SK-N-DZ (cell line): ENCODE measurements at places on chromosomes 4 and X.

GRCh38 chrX:7261672-7262332 lies 113.8 kb upstream of the PUDP start:
- DNase-seq: no peak

DNA sequence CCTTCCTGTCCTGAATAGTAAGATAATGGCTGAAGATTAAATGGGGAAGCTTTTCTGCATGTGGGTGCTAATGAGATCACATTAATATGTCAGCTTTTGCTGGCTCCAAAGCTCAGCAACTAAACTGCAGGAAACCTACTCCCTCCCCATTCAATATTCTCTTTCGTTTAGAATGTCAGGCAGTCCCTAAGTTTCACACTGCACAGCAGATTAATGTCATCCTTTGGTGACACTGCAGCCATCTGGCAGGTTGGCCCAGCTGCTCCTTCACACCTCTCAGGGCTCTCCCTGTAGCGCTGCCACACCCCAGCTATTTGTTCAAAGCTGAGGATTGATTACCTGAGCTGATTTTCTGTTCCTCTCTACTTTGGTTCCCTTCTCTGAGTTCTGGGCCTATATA lies 110.5 kb downstream of the KDR start:
- no peak for DNase-seq

DNA sequence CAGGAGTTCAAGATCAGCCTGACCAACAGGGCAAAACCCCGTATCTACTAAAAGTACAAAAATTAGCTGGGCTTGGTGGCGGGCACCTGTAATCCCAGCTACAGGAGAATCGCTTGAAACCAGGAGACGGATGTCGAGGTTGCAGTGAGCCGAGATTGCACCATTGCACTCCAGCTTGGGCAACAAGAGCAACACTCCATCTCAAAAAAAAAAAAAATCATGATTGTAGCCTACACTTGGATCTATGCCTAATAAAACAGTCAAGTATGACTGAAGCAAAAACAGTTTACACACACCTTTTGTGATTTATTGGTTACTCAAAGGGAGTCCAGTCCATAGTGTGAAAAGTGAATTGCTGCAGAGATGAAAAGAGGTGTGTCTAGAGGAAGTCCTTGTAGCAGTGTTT lies 34.7 kb upstream of the TASL start:
- DNase-seq: no peak

DNA sequence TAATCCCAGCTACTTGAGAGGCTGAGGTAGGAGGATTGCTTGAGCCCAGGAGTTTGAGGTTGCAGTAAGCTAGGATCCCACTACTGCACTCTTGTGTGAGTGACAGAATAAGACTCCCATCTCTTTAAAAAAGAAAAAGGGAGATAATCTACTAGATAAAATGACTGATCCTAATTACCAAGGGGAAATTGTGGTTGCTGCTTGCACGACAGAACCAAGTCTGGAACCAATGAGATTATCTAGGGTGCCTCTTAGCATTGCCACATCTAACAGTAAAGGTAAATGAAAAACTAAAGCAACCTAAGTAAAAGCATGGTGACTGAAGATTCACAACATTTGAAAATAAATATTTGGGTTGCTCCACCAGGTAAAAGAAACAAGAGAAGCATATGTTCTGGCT lies 185.1 kb downstream of the PDHA2 start:
- no peak for DNase-seq

GRCh38 chr4:167421201-167421600 lies 186.9 kb upstream of the SPOCK3 start:
- DNase-seq: no peak

DNA sequence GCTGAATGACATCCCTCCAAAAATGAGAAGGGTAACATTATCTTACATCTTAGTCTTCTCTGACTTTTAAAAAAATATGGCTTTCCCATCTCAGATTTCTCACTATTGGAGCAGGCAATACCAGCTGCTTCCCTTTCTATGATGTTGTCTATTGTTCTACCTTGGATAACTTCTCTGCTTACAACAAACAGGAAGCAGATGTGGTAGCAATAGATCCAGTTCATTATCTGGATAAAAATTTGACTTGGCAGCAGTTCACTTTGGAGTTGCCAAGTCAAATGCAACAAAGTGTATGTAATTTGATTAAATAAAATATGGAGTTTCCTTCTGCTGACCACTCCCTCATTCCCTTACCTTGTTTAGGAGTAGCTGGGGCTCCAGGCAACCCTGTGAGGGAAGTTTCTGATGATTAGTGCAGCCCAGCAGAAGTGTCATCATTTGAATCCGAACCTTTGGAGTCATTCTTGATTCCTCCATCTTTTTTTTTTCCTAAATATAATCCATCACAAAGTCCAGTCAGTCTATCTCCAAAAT lies 72.0 kb upstream of the GPRIN3 start:
- DNase-seq: no peak

GRCh38 chrX:150465326-150465725 lies 102.2 kb downstream of the MAMLD1 start:
- no peak for DNase-seq

GRCh38 chr4:140609548-140610425 lies 41.0 kb upstream of the UCP1 start:
- peak; percentile 61 for DNase-seq

- no peak for DNase-seq
Measured at GRCh38 chr4:45119376-45119775, 393.0 kb upstream of the GNPDA2 start.

GRCh38 chrX:1112321-1112720 lies 100.1 kb downstream of the CRLF2 start:
- no peak for DNase-seq

GRCh38 chr4:604131-604530 lies 21.2 kb upstream of the PDE6B start:
- no peak for DNase-seq

DNA sequence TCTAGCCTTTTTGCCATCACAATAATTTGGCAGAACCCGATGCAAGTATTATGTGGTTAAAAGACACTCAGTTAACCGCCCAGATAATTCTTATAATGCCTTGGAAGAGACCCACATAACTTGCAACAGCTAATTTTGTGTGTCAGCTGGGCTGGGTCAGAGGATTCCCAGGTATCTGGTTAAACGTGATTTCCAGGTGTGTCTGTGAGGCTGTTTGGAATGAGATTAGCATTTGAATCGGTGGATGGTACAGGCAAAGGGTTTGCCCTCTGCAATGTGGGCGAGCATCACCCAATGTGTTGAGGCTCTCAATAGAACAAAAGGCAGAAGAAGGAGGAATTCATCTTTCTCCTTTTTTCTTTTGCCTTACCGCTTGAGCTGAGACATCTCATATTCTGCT lies 314.2 kb upstream of the PUDP start:
- no peak for DNase-seq

GRCh38 chrX:119647552-119648420 lies 41.6 kb upstream of the NKRF start:
- DNase-seq: no peak

DNA sequence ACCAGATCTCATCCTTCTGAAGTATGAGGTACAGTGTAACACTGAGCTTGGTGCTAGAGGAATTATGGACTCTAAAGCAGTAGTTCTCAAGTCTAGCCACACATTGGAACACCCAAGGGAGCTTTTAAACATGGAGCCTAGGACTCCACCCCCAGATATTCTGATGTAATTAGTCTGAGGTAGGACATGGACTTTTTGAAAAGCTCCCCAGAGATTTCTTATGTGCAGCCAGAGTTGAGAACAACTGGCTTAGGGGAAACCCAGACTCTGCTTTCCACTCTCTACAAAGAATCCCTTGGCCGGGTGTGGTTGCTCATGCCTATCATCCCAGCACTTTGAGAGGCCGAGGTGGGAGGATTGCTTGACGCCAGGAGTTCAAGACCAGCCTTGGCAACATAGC lies 11.6 kb upstream of the GDPD2 start:
- no peak for DNase-seq

GRCh38 chr4:184727430-184727829 lies 6.5 kb downstream of the CENPU start:
- no peak for DNase-seq

GRCh38 chrX:39718981-39719380 lies 378.8 kb downstream of the BCOR start:
- no peak for DNase-seq

- DNase-seq: no peak
Measured at GRCh38 chrX:56130436-56130835, 101.7 kb upstream of the KLF8 start.

GRCh38 chr4:27057053-27057452 lies 196.4 kb downstream of the STIM2 start:
- DNase-seq: no peak

DNA sequence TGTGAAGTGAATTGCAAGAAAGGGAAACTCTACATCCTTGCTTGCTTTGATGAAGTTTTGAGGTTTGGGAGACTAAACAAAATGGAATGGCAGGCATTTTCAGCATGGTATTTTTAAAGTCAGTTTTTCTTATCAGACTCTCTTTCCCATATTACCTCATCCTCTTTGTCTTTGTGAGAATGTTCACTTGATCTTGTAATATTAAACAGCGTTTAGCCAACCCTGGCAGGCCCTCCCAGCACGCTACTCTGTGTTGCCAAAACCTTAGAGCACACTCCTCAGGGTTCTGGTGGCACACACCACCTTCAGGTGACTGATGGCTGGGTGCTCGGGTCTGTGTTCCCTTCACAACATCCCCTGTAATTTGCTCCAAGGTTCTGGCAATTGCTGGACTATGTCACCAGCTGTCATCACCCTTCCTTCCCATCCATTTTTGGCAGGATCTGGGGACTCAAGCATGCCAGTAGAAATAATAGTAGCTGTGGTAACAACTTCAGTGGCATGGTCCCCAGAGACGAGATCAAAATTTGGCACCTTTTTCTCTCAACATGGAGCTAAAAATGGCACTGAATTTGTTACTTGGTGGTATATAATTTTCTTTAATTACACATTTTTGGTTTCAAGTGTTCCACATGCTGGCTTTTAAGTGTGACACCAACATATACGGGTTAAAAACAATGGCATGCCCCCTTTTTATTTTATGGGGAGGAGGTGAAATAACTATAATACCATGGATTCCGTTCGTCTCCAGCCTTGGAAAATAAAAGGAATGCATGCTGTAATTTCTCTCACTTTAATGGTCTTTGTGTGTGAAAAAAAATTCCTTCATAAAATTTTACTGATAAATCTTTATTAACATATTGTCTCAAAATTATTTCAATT lies 273.1 kb downstream of the DCTD start:
- DNase-seq: peak; percentile 72

DNA sequence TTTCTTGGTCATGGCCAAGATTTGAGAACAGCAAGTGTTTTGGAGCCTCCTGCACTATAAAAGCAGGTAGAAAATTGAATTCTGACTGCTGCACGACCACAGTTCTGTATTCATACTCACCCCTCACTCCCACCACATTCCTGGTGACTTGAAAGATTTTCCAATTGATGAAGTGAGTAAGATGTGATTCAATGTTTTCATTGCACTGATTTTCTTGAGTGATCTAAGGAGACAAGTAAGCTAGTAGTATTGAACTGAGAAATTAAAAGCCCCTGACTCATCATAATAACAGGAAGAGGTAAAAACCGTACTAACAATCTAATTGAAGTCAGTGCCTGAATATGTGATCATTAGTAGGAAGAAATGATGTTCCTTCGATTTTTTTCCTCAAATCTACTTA lies 6.1 kb upstream of the SEC24D start:
- no peak for DNase-seq

DNA sequence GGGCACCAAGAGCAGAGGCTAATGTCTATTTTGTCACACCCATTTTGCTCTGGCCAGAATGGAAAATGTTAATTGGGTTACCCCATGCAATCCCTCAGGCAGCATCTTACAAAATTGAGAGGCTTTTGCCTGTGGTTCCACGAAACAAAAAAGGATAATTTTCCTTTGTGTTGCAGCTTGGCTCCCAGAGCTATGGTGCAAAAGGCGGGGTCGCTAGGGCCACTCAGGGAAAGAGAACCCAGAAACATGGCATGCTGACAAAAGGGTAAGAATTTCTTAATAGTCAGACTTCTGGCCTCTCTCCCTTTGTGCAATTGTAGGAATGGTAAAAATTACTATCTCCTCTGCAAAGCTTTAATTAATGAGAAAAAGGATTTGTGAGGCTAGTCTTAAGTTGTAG lies 119.6 kb upstream of the BANK1 start:
- DNase-seq: no peak

DNA sequence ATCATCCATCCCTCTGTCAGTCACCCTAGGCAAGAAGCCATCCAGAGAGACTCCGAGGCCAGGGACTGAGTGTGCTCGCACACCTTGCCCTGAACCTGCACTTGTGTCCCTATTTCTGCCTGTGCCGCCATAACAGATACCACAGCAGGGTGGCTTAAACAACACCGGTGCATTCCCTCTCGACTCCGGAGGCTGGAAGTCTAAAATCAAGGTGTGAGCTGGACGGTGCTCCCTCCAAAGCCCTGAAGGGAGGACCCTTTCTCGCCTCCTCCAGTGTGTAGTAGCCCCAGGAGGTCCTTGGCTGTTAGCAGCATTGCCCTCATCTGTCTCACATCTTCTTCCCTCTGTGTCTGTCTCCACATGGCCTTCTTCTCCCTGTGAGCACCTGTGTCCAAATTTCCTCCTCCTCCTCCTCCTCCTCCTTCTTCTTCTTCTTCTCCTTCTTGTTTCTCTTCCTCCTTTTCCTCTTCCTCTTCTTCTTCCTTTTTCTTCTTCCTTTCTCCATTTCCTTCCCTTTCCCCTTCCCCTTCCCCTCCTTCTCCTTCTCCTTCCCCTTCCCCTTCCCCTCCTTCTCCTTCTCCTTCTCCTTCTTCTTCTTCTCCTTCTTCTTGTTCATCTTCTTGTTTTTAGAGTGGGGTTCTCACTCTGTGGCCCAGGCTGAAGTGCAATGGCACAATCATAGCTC lies 98.1 kb upstream of the ENPP6 start:
- DNase-seq: no peak

GRCh38 chr4:87118421-87118820 lies 102.0 kb downstream of the KLHL8 start:
- DNase-seq: no peak

- no peak for DNase-seq
Measured at GRCh38 chr4:99506781-99507180, 4.0 kb upstream of the C4orf17 start.

GRCh38 chrX:134734466-134734952 lies 76.2 kb upstream of the PLAC1 start:
- no peak for DNase-seq

GRCh38 chr4:137664046-137664387 lies 131.7 kb upstream of the PCDH18 start:
- no peak for DNase-seq

DNA sequence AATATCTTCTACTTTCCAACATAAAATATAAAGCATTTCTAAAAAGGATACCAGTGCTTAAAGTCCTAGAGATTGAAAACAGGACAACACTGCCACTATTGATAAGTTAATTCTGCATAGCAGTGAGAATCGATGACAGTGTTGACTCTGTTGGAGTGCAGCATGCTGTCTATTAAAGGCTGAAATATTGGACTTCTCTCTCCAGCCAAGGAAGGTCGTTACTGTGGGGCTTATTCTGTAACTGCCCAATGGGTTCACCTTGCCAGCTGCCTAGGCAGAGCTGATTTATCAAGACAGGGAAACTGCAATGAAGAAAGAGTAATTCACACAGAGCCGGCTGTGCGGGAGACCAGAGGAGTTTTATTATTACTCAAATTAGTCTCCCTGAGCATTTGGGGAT lies 37.7 kb upstream of the PGM2 start:
- DNase-seq: no peak
